Vagina (tissue), 2 donors: ENCODE measurements at places on chromosomes 11 and 22.

GRCh38 chr11:73320763-73321603 is 12.9 kb downstream of the ARHGEF17 start:
- no peak for DNase-seq

DNA sequence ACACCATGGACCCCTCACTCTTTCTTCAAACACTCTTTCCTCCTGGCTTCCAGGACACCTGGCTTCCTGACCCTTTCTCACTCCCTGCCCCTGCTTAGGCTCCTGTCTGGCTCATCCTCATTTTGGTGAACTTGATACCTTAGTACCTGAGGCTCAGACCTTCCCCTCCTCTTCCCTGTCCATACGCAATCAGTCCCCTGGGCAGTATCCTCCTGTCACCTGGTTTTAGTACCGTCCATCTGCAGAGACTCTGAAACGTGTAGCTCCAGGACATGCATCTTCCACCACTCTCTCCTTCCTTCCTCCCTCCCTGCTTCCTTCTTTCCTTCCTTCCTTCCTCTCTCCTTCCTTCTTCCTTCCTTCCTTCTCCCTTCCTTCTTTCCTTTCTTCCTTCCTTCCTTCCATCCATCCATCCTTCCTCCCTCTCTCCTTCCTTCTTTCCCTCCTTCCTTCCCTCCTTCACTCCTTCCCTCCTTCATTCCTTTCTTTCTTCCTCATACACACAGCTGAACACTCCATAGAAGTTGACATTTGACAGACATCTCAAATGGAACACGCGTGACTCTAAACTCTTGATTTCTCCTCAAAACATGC is 1488.6 kb downstream of the TBC1D22A start:
- no peak for DNase-seq

DNA sequence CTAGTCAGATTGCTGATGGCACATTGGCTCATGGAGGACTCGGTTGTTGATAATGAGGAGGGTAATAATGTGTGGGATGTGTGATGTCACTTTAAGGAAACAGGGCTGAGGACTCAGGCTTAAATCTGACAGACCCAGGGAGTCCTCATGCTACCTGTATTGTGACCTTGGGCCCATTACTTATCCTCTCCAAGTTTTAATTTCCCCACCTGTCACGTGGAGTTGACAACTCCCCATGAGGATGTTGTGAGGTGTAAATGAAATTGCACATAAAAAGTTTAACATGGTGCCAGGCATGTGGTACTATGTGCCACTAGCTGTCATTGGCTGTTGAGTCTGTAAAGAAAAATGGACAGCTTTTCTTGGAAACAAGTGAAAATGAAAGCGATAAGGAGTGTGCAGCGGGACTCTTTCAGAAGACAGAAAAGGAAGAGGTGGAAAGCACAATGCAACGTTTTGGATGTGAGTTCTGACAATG is 15.3 kb downstream of the IL10RA start:
- DNase-seq: no peak

- no peak for DNase-seq
Observed at GRCh38 chr11:103910721-103911120, 125.7 kb upstream of the DDI1 start.

DNA sequence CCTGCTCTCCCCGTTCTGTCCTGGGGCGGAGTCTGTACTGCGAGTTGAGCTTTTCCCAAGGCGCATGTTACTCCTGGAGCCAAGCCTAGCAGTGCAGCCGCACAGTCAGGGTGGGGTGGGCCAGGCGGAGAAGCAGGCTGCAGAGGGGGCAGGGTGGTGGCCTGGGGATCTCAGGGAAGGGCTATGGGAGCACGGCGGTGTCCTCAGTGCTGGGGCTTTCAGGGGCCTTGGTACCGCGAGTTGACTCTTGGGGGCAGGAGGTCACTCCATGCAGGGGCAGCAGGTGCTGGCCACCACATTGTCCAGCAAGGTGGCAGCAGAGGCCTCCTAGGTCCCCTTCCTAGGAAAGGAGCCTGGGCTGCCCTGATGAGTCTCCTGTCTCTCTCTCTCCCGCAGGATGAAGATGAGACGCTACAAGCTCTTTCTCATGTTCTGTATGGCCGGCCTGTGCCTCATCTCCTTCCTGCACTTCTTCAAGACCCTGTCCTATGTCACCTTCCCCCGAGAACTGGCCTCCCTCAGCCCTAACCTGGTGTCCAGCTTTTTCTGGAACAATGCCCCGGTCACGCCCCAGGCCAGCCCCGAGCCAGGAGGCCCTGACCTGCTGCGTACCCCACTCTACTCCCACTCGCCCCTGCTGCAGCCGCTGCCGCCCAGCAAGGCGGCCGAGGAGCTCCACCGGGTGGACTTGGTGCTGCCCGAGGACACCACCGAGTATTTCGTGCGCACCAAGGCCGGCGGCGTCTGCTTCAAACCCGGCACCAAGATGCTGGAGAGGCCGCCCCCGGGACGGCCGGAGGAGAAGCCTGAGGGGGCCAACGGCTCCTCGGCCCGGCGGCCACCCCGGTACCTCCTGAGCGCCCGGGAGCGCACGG is 14.9 kb upstream of the MIEF1 start:
- DNase-seq: no peak

DNA sequence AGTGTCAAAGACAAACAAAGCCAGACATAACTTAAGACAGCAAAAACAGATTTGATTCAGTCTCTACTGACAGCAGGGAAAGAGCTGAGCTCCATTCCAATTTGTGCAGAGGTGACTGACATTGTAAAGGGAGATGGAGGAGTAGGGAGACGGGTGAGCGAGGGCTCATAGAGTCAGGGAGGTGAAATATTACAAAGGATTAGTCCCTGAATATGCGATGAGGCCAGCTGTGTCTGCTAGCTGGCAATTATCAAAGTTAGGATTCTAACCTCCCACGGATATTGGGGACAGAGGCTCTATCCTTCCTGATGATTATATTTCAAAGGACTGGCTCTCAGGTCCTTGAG is 8.3 kb downstream of the PLAAT2 start:
- DNase-seq: no peak

GRCh38 chr11:9293646-9294045 is 20.7 kb downstream of the TMEM41B start:
- no peak for DNase-seq

DNA sequence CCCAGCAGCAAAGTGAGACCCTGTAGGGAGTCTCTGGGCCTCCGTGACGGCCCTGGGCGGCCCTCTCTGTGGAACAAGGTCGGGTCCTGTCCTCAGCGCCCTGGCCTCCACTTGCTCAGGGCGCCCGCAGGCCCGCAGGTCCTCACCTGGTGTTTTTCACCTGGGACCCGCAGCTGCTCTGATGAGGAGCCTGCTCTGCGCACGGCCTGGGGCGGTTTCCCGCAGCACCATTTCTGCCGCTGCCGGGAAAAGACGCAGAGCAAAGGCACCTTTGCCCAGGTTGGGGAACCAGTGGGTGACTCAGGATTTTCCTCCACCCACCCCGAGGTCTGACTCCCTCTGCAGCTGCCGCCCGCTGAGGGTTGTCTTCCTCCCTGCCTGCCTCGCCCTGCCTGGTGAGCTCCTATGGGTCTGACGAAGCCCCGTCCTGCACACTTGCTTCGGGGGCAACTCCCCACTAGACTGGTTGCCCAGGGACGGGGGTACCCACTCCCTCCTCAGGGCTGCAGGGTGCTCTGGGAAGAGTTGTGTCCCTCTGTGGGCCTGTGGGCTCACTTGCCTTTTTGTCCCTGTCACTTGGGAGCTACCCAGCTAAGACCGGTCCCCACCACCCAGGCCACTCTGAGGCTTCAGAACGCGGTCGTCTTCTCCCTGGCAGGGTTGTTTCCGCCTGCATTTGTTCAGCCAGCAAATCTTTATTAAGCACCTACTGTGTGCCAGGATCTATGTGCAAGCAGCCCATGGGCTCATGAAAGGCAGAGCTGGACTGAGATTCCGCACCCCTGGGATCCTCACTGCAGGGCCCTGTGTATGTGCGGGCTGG is 89.5 kb downstream of the KCNQ1 start:
- DNase-seq: no peak

GRCh38 chr11:130766650-130767565 is 149.4 kb downstream of the SNX19 start:
- DNase-seq: peak; percentile 49

DNA sequence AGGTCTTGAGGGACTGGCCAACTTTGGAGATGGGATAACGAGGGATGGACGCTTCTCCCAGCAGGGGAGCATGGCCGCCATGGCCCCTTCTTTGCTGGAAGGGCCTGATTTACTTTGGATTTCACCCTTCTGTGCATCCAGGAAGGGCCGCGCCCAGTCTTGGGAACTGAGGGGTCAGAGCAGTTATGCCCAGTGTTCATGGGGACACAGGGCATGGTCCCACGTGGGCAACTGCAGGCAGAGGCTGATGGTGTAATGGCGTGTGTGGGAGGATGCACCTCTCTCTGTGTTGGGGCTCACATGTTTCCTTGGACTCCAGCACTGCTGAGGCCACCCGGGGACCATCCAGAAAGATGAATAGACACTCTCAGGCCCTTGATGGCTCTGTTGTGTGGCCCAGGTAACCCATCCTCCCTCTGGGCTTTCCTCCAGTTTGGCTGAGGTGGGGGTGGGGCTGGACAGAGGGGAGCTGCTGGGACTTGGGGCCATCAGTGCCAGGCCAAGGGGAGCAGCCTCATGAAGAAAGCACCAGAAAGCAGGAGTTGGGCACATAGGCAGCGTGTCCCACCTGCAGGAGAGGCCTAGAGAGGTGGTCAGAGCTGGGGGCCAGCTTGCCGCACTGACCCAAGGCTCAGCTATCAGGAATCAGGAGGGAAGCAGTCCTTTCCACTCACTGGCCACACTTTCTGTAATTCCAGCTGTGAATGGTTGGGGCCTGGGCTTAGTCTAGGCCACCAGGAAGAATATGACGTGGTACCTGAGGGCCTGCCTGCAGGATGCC is 1033.9 kb downstream of the TBC1D22A start:
- DNase-seq: no peak

DNA sequence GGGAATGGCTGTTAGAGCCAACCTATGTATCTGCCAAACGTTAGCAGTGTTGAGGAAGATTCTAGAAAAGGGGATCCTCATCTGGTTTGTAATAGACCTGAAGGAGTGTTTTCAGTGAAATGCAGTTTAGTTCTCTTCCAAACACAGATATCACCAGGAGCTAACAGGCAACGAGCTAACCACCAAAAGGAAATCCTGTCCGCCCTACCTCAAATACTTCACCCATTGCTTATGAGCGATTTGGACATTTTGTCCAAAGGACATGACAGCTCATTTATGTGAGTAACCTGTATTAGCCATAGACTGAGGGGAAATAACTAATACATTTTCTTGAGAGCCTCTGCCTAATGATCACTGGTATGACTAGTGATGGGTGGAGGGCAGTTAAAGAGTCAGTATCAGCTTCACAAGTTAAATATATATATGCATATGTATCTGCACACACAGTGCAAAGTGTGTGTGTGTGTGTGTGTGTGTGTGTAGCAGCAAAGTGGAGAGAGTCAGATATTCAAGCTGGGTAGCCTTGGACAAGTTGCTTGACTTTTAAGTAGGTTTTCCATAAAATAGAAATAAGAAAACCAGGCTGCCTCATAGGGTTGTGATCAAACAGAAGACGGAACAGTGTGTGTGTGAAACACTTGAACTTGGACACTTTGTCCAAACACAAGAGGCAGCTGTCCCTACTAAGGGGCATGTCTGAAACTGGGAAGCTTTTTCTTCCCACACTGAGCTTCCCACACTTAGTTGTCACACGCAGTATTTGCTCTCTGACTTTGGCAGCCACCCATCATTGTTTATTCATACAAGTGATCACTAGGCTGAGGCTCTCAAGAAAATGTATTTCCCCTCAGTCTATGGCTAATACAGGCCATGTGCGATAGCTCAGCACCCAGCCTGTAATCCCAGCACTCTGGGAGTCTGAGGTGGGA is 940 bp upstream of the C11orf91 start:
- peak; percentile 82 for DNase-seq

GRCh38 chr22:36279219-36279666 is 26.3 kb downstream of the APOL1 start:
- no peak for DNase-seq

DNA sequence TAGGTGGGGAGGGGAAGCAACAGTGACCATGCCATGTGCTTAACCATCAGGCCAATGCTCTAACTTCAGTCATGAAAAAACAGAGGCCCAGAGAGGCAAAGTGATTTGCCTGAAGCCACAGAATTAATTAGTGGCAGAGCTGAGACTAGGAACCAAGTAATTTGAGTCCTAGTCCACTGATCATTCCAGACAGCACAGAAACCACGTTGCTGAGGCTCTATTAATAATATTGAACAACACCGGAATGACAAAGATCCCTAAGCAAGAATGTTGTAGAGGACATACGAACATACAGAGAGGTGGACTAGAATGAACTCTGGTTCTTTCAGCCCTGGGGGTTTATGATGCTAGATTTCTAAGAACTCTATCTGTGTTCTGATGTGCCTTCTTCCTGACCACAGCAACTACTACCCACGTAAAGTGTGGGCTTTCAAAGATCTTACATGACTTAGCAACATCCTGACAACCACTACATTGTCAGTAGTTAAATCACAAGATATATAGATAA is 92.3 kb downstream of the GAB2 start:
- no peak for DNase-seq

GRCh38 chr11:104772806-104773241 is 125.4 kb downstream of the CASP12 start:
- DNase-seq: no peak

DNA sequence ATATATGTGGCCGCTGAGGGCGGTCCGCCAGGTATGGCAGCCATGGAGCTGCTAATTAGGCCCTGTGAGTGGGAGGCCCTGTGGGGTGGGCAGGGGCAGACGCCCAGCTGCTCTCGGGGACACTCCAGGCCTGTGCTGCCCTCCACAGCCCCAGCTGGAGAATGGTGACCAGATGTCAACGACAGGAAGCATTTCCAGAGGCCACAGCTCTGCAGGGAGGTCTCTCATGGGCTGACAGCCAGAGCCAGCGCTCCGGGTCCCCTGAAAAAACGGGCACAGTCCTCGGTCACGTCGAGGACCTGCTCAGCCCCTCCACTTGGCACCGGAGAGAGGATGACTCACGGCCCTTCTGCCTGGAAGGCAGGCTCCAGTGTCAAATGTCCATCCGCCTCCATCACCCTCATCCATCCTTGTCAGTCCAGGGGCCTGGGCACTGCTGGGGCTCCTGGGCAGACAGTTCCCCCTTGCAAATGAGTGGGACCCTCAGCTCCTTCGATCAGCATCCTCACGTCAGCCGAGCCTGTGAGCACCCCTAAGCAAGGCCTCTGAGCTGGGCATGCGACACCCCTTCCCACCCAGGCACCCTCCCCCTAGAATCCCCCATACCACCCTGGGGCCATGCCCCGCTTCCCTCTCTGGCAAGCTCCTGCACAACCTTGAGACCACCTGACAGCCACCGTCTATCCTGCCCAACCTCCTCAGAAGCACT is 1.9 kb downstream of the BID start:
- no peak for DNase-seq

DNA sequence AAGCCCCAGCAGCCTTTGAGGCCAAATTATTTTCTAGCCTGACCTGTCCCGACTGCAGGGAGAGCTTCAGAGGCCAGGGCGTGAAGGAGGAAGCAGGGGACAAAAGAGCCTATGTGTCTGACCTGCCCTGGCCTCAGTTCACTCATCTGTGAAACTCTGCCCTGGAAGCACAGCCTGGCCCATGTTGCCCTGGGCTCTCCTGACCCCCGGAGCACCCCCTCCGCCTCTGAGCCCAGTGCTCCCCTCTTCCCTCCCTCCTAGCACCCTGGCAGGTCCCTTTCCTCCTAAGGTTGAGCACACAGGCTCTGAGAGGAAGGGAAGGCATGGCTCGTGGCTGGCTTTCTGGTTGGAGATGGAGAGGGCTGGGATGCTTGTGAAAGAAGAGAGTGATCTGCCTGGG is 3.4 kb upstream of the A4GALT start:
- DNase-seq: no peak

GRCh38 chr11:77750394-77751156 is 69.9 kb downstream of the RSF1 start:
- DNase-seq: no peak
